Activated naive CD4-positive, alpha-beta T cell treated with anti-CD3 and anti-CD28 coated beads, Interleukin-2, amount 10 ng/mL, durations not matched to agents 7 days and 5 days (primary cell): ENCODE measurements at places on chromosomes 5 and 9.

DNA sequence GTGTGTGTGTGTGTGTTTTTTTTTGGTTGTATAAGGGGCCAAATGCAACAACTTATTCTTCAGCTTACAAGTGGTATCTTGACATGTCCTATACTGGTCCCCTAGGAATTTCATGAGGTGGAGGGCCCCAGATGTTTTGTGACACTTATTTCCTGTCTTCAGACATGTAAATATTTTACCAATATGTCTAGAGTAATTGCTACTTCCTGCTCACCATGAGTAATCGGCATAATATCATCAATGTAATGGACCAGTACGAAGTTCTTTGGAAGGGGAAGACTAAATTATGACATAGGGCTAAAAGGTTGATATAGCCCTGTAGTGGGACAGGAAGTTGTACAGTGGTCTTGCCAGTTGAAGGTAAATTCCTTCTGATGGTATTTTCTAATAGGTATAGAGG is 3.7 kb upstream of the OTULIN start:
- DNase-seq: no peak

GRCh38 chr5:82476155-82476554 is 198.0 kb upstream of the RPS23 start:
- DNase-seq: no peak

- DNase-seq: no peak
These were observed 36.9 kb downstream of the SCAI start for GRCh38 chr9:125106285-125106893.

GRCh38 chr9:34611811-34612787 is at the start of gene RPP25L:
Gene RPP25L (minus strand): TSS chr9:34612097. CDS start chr9:34611296, 801 bp downstream.
- peak; percentile 88 for DNase-seq

GRCh38 chr9:70981312-70981711 is 140.1 kb downstream of the TRPM3 start:
- DNase-seq: no peak

GRCh38 chr5:88718736-88719135 is 164.2 kb downstream of the MEF2C start:
- no peak for DNase-seq

- no peak for DNase-seq
These were observed 1.1 kb downstream of the DMRTA1 start for GRCh38 chr9:22447618-22448305.

GRCh38 chr5:17214893-17215292 is 2.5 kb upstream of the BASP1 start:
- no peak for DNase-seq

- peak; percentile 34 for DNase-seq
These were observed 2.4 kb downstream of the NFIL3 start for GRCh38 chr9:91421128-91421765.

- DNase-seq: no peak
These were observed 86.0 kb downstream of the DRD1 start for GRCh38 chr5:175357995-175358394.

DNA sequence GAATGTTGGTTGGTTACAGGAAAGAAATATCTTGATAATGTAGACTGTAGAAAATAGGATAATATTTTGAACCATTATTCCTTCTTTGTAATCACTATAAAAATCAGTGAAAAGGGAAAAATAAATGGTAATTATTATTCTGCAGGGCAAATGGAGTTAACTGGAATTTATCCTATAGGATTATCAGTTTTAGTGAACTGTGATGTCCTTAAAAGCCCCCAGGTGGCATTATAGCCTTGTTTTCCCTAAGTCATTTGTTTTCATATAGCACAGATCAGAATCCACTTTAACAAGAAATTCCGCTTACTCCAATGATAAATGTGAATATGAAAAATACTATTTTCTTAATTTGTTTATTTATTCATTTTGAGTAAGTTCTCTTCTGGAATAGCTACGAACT is 26.2 kb upstream of the WDR41 start:
- DNase-seq: no peak

- DNase-seq: no peak
These were observed 524.8 kb downstream of the PRR16 start for GRCh38 chr5:120988941-120989340.

DNA sequence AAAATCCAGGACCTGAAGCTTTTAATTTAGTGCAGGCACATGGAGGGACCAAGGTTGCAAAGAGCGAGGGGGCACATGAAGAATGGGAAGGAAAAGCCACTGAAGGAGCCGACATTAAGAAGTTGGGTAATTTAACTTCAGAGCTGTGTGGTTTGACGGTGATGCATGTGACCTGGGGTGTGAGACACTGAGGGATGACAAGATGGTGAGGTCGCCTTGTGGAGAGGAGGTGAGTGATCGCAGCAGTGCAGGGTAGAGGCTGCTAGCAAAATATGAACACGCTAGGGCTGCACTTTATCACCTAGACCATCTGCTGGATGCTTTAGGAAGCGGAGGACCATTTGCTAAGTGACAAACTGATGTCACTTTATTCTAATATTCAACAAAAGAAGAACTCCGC is 339.0 kb upstream of the KIF2A start:
- no peak for DNase-seq

DNA sequence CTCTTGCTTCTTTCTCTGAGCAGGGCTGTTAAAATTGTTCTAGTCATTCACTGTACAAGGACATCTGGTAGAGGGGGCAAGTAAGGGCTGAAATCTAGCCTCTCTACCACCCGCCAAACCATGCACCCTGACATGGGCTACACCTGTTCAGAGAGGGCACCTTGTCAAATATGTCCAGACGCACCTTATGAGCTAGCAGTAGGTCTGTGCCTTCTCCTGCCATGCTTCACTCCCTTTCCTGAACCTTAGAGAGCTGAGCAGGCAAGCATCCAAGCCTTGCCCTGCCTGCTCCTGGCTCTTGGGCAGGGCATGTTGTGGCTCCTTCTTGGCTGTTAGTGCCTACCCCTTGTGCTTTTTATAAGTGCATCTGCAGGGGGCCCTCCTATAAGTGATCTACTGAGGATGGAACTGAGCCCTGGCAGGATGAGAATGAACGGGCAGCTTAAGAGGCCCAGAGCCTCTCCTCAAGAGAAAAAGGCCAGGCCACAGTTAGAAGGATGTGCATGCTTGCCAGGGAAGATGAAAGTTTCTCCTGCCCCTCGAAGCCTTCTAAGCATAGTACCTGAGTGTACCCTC is 3.8 kb upstream of the NEUROG1 start:
- no peak for DNase-seq

GRCh38 chr9:113390192-113390960 is 10.7 kb downstream of the ALAD start:
- DNase-seq: no peak

GRCh38 chr9:79000230-79001002 is 571.3 kb upstream of the TLE4 start:
- DNase-seq: no peak

DNA sequence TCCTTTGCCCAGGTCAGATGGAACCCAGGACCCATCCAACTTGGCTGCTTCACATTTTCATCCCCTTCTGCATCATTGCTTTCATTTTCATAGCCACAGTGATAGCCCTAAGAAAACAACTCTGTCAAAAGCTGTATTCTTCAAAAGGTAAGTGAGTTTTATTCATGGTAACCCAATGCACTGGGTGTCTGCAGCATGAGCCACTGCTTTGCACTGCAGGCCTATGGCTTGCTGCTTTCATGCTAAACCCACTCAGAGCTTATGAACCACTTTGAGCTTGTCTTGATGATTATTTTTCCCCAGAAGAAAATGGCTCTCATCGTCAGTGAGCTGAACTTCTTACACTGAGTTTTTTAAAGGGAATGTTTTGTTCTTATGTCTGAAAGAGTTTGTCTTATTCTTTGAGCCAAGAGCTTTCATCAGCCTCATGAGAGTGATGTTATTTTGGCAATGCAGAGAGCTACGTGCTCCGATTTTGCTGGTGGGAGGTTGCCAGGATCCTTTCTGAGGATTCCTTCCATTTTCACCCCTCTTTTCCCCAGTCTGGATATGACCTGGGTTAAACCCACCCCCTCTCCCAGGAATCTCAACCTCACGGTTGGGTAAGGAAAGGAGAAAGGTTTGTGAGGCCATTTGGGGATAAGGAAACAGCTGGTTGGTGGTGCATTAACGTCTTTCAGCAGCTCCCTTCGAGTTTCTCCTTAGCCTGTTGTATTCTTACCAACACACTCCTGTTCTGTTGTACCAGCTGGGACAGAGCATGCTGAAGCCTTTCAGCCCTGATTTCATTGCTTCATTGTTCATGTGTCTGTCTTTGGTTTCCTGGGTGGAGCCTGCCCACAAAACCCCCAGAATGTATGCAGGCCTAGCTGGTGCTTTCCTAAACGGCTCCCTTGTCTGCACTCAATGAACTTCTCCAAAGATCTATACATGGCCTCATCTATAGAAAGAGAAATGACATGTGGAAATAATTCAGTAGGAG is 47.6 kb downstream of the PDCD1LG2 start:
- peak; percentile 77 for DNase-seq

- DNase-seq: peak; percentile 87
These were observed at the start of gene EHMT1 for GRCh38 chr9:137618105-137619067. Gene EHMT1 (plus strand): TSS chr9:137619005. CDS start chr9:137619029, 24 bp downstream.

DNA sequence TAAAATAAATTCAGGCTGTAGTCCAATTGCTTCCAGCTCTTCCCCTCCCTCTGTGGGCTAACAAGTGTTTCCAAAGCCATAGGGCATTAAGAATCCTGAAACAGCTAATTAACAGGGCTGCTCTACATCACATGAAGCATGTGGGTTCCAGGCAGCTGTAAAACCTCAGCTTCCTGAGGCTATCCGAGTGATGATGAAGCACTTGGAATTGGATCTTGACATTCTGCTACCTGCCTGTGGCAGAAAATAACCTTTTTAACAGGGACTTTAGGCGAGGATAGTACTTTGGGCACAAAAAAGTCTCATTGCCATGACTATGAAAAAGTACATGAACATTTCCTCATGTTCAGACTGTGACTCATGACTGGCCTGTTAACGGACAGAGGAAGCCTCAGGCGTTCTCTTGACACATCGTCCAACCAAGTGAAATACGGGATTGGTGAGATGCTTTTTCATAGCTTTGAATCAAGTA is 107.2 kb downstream of the PDE4D start:
- DNase-seq: no peak

DNA sequence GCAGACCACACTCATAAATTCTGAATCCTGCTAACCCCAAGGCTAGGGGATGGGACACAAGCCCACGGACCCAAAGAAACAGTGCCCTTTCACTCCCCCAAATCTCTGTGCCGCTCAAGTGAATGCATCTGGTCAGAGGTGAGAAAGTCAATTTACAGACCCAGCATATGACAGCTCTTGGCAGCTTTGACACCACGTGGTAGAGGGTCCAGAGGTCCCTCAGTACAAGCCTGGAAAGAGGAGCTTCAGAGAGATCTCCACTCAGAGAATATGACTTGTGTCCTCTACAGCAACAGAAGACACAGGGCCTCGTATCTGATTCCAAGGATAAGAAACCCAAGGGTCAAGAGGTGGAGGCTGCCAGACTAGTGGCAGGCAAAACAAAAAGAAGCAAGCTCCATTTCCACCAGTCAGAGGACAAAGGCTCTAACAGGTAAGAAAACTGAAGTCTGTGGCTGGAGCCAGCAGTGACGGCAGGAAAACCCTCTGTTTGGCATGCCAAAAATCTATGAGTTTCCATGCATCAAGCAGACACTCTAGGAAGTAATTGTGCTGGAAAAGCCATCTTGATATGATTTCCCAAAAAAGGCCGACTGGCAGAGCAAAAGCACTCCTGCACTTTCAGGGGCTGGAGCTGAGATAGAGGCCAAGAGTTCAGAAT is 138.7 kb downstream of the UGCG start:
- DNase-seq: no peak

- DNase-seq: no peak
These were observed 267.3 kb downstream of the MAST4 start for GRCh38 chr5:66863243-66864170.

DNA sequence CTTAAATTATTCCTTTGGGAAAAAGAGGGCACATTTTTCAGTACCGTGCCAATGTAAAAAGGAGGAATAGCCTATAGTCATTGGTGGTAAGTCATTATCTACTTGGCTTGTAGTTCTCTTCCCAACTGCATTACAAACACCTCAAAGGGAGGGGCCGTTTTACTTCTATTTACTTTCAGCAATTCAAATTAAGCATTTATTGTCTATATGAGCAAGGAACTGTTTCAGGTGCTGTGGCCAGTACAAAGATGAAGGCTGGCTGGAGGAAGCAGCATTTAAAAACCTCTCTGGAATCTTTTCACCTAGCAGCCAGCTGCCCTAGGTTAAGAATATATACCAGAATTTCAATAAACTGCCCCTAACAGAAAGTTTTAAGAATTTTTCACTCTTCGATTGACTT is 48.9 kb downstream of the SEMA6A start:
- DNase-seq: no peak

- DNase-seq: no peak
These were observed 50.2 kb downstream of the DROSHA start for GRCh38 chr5:31481531-31482165.

GRCh38 chr5:94640176-94640575 is 21.7 kb downstream of the SLF1 start:
- DNase-seq: no peak

DNA sequence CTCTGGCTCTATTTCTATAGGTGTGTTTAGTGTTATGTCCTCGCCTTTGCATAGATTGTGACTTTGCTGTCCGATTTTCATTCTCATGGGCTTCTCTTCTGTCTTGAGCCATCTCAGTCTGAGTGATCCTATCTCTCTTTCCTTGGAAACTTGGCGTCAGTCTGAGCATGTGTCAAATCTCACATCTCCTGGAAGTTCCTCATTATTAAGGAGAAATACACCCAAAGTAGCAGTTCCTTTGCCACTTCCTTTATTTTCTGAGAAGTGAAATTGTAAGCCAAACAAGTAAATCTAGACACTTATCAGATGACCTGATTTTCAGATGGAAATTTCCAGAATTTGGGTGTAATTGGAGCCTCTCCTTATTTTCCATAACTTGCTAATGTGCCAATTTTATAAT is 126.9 kb upstream of the ANKH start:
- DNase-seq: no peak

- DNase-seq: no peak
These were observed 158.1 kb downstream of the ARRDC3 start for GRCh38 chr5:91224969-91225368.

GRCh38 chr5:35773967-35774366 is 82.7 kb upstream of the IL7R start:
- no peak for DNase-seq

- DNase-seq: no peak
These were observed 33.5 kb upstream of the TMEM252 start for GRCh38 chr9:68574150-68574549.

GRCh38 chr9:119803679-119804078 is 434.4 kb upstream of the BRINP1 start:
- no peak for DNase-seq

DNA sequence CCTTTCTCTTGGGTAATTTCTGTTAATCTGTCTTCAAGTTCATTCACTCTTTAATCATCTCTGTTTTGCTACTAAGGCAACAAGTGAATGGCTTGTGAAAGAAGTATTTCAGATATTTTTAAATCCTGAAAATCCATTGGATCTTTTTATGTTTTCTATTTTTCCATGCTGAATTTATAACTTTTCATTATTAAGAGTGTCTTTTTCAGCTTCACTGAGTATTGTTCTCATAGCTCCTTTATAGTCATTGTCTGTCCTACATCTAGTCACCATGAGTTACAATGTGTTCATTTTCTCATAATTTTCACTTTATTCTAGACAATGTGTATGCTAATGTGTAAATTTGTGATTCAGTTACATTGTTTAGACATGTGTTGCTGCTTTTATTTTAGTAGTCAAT is 556.4 kb downstream of the TUSC1 start:
- DNase-seq: no peak

- no peak for DNase-seq
These were observed 249.5 kb downstream of the ISL1 start for GRCh38 chr5:51632793-51633192.

GRCh38 chr5:15354021-15354420 is 146.0 kb upstream of the FBXL7 start:
- DNase-seq: no peak

- DNase-seq: no peak
These were observed 418.8 kb upstream of the CCNH start for GRCh38 chr5:87831499-87831898.

GRCh38 chr5:159041444-159042198 is 58.1 kb downstream of the EBF1 start:
- DNase-seq: no peak
